Right ventricle myocardium superior (tissue), 1 donor: ENCODE measurements at places on chromosomes 5 and 9. TPM values are rescaled to one million over a fixed set of nuclear protein-coding genes. Genes with fewer than 3 reads are reported as not detected.

Gene TUBB4B
- 515 TPM for total RNA-seq

Gene SLC25A48
- total RNA-seq = not detected

Gene PLAC8L1
- not detected for total RNA-seq

Gene MARCHF6
- 170 TPM for total RNA-seq

Gene TAF11L8
- total RNA-seq = not detected

Gene PCSK1
- not detected for total RNA-seq

Gene NSD1
- 33.6 TPM for total RNA-seq

Gene FBP2
- 0.27 TPM for total RNA-seq

Gene TXNDC8
- not detected for total RNA-seq

Gene IFNA21
- not detected for total RNA-seq

Gene ISL1
- not detected for total RNA-seq

Gene CDX1
- not detected for total RNA-seq

Gene FRRS1L
- total RNA-seq = 1.2 TPM

Gene ANKS6
- 3.0 TPM for total RNA-seq
